ENCODE measurements at places on chromosomes 13 and 19.

GRCh38 chr19:18490728-18491127, 31.1 kb downstream of the ELL start:
- no peak for DNase-seq

- no peak for DNase-seq
Measured at GRCh38 chr19:10474962-10475451, 28.1 kb downstream of the KEAP1 start.

DNA sequence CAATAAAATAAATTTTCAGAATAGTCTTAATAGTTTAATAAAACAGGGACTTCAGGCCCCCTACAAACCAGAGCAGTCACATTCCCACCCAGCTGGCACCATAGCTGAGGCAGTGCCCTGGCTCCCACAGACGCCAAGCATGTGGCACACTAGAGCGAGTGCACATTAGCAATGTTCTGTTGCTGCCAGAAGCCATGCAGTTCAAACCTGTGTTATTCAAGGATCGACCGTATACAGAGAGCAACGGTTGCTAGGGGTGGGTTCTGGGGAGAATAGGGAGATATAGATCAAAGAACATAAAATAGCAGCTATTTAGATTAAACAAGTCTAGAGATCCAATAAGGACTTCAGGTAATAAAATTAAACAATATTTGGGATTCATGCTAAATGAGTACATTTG, 419.3 kb upstream of the KLHL1 start:
- DNase-seq: no peak

DNA sequence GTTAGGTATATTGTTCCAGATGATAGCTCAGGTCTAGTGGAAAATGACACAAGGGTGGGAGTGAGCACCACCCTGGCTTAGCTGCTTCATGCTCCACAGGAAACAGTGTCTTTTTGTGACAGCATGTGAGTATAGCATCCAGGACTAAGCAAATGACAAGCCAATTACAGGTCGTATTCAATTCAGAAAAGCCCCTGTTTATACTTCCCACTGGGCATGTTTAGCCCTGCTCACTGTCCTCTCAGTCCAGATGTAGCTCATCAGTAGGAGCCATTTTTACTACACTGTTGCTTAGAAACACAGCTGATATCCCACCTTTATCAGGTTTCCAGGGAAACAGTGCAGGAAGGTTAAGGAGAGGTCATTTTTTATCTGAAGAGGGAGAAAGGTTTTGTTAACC, 8.0 kb downstream of the ABHD13 start:
- no peak for DNase-seq

DNA sequence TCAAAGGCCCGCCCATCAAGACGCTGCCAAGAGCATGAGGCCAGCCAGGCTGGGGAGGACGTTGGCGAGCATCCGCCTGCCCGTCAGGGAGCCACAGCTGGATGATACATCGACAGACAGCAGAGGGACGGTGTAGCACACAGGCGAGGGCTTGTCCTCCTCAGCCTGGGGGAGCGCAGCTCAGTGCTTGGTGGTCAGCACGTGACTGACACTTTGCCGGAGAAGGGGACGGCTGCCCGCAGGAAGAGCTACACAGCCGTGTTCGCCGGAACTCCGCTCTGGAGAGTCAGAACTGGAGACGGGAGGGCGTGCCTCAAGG, 34.1 kb downstream of the CSNK1G2 start:
- DNase-seq: no peak

DNA sequence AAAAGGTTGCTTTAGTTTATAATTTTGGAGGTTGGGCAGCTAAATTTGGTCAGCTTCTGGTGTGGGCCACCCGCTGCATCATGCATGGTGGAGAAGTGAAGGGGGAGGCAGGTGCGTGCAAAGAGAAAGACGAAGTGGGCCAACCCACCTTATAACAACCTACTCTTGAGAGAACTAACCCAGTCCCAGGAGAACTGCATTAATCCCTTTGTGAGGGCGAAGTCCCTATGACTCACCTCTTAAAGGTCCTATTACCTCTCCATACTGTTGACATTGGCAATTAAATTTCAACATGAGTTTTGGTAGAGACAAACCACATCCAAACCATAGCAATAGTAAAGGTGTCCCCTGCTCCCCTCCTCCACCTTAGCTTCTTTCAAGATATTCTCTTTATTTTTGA, 7.7 kb upstream of the FGF9 start:
- DNase-seq: no peak

DNA sequence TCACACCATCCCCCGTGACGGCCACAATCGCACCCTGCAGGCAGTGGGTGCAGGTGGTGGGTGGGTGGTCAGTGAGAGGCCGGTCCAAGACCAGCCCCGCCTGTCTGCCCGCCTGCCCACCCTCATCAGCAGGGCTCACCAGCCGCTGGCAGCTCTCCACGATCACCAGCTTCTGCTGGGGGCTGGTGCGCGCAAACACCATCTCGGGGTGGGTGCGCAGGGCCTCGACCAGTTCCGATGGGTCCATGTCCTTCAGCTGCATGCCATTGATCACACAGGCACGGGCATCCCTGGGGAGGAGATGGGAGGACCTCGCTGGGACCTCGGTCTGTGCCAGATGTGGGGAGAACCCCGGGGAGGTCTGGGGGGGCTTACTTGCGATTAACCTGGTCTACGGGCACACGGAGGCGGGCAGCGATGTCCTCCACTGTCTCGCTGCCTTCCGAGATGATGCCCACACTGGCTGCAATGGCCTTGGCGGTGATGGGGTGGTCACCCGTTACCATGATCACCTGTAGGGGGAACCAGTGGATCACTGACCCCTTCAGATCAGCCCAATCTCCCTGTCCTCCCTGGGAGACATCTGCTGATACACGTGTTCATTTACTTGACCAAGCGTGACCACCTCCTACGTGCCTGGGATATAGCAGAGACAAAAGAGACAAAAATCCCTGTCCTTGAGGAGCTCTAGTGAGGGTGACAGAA, 8.0 kb downstream of the ATP4A start:
- no peak for DNase-seq

GRCh38 chr13:94711561-94712286, 621 bp downstream of the SOX21 start:
- no peak for DNase-seq

DNA sequence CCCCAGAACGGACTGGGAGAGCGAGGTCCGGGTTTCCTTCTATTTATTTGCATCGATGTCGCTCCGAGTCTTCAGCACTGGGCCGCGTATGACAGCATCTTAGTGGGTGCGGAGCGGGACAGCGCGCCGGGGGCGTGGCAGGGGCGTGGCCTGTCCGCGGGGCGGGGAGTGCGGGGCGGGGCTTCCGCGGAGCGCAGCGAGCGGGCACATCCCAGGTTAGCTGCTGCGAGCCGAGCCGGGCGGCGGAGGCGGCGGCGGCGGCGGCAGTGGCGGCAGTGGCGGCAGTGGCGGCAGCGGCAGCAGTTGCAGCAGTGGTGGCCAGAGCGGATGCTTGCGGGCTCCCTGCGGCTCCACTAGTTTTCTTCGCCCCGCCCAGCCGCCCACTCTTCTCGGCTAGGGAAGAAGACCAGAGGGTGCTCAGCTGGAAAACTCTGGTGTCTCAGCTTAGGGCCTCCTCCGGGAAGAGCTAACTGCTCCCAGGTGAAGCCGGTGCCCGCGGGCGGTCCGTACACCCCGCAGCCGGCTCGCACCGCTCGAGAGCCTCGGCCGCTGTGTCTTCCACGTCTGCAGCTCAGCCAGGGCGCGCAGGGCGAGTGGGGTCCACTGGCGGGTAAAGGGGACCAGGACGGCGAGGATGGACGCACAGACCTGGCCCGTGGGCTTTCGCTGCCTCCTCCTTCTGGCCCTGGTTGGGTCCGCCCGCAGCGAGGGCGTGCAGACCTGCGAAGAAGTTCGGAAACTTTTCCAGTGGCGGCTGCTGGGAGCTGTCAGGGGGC, at the start of gene GPC5:
TSS of gene GPC5 (plus strand) at position 209 of the 776 bp plus-strand sequence.
- peak; percentile 81 for DNase-seq
